NCI-H526 (cell line): ENCODE measurements at places on chromosomes 5 and 9.
A peak's percentile ranks its signal among the peaks of the same experiment; 100 is the strongest.

DNA sequence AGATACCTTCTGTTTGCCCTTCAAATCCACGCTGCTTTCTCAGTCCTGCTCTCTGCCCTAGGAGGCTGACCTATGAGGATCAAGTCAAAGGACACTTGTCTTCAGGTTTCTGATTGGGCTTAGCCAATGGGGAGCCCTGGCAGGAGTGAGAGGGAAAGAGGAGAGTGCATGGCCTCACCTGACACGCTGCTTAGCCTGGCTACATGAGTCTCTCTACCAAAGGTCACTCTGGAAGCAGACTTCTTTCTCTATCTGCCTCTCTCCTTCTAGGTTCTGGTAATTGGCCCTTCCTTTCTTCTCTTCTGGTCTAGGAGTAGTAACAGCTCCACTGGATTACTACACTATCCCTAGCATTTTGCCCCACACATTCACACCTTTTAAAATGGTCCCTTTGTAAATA is 13.1 kb downstream of the ARSB start:
- no peak for DNase-seq

- DNase-seq = no peak
These were observed 73.2 kb downstream of the PGM5 start for GRCh38 chr9:68429631-68430030.

DNA sequence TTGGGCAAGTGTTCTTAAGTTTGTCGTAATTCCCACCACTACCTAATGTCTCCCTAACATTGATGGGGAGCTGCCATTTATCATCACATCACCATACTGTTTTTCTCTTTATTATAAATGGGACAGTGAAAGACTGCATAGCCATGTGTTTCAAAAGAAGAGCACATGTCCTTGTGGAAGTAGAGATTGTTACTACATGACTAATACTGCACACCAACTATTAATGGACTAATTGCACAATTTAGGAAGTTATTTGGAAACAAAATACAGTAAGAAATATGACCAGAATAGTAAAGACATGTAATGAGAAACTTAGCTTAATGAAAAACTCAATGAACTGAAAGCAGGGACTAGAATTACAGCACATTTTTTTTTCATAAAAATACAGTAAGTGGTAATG is 12.0 kb upstream of the ELOVL7 start:
- no peak for DNase-seq

DNA sequence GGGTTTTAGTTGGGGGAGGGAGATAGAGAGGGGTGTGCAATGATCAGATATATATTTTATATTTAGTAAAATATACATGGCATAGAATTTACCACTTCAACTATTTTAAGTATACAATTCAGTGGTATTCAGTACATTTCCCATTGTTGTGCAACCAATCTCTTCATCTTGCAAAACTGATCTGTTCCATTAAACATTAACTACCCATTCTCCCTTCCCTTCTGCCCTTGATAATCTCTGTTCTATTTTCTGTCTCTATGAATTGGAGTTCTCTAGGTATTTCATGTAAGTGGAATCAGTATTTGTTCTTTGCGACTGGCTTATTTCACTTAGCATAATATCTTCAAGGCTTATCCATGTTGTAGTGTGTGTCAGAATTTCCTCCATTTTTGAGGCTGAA is 38.6 kb downstream of the TGFBI start:
- DNase-seq = no peak

GRCh38 chr9:121838746-121839669 is 187.6 kb downstream of the DAB2IP start:
- no peak for DNase-seq

- DNase-seq = no peak
These were observed 28.5 kb downstream of the TSPAN17 start for GRCh38 chr5:176675676-176676360.

DNA sequence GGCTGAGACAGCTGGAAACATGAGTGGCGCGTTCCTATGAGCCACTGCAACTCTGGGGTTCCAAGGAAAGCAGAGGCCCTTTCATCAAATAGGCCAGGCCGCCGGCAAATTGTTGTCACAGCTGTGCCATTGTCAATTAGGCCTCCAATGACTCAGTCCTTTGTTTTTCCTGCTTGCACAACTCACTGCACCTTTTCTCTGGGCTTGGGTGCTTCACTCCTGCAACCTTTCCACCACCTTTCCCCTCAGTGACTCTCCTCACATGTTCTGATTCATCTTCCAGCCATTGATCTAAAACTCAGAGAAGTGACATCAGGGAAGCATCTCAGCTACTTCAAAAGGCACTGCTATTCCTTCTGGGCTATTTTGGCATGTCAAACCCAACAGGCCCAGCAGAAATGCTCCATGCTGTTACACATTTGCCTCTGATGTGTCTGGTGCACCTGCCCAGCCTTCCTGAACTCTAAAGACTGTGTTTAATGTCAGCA is 653.7 kb downstream of the NR2F1-AS1 start:
- no peak for DNase-seq

- no peak for DNase-seq
These were observed 89.8 kb upstream of the RAD23B start for GRCh38 chr9:107193251-107193650.

GRCh38 chr5:81045389-81045807 is 85.2 kb downstream of the RASGRF2 start:
- DNase-seq = no peak

DNA sequence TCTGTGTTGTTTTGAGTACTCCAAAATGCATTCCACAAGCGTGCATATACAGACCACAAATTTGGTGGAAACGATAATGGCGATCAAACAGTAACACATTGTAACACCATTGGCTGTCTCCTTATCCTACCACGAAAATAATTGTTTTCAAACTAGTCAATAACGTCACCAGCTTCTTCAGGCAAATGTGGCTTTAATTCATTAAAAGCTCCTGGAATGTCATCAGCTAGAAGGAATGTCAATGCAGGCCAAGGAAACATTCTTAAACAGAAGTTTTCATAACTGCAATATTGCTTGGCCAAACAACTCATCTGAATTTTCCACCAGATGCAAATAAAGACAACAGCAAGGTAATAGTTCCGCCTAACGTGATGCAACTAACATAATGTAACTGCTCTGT is 71.6 kb upstream of the XPA start:
- peak; percentile 9 for DNase-seq

- DNase-seq = no peak
These were observed 41.0 kb downstream of the B4GALT1 start for GRCh38 chr9:33125871-33126823.

DNA sequence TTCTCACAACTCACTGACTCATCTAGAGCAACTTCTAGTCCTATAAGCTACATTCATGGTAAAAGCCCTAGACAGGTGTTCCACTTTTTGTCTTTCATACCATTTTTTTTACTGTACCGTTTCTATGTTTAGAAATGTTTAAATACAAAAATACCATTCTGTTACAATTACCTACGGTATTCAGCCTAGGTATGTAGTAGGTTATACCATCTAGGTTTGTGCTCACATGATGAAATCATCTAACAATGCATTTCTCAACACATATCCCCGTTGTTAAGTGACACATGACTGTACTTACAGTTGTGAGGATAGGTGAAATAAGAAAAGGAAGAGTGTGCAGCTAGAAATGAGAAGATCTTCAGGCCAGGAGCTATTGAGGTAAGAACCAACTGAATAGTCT is 6.2 kb downstream of the CENPK start:
- no peak for DNase-seq

DNA sequence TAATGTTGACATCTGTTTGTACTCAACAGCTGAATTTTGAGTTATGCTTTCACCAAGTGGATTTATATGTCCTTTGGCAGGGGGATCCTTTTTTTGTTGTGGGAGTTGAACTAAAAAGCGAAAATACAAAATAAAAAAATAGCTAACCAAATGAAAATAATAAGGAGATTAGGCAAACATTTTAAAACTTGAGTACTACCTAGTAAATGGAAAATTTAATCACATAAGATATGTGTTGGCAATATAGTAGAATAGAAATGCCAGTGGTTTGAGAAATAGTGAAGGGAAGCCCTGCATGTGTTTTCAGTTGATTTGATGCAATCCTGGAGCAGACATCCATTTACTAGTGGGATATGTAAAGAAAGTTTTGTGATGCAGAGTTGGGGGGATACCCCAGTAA is 98.0 kb downstream of the RASGRF2 start:
- no peak for DNase-seq

- peak; percentile 58 for DNase-seq
These were observed 25.2 kb downstream of the SLC28A3 start for GRCh38 chr9:84315278-84315877.

DNA sequence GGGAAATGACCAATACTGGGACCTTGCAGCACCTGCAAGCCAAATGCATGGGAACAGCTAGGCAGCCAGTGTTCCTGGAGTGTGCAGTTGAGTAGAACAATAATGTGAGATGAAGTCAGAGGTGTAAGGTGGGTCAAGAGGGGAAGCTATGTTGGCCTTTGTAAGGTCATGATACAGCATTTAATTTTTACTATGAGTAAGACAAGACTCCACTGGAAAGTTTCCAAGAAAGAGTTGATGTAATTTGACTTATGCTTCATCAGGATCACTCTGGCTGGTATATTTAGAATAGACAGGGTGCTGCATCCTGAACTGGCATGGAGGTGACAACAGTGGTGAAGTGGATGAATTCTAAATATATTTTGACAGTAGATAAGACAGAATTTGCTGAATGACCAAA is 744.8 kb downstream of the KCTD16 start:
- DNase-seq = no peak

GRCh38 chr9:121310571-121310970 is 42.6 kb downstream of the GSN start:
- no peak for DNase-seq
